ENCODE measurements at places on chromosomes 2 and 18. TPM values are rescaled to one million over a fixed set of nuclear protein-coding genes. Genes with fewer than 3 reads are reported as not detected.

Gene LHCGR
- total RNA-seq: not detected

Gene TLX2
- total RNA-seq: not detected

Gene UCN
- not detected for total RNA-seq

Gene NT5DC4
- not detected for total RNA-seq

Gene PLGLB2
- 2.9 TPM for total RNA-seq

Gene SLC35G4
- total RNA-seq: not detected

Gene WDR35
- total RNA-seq: under 0.01 TPM

Gene IL36B
- not detected for total RNA-seq

Gene TMEM198
- not detected for total RNA-seq

Gene IL36G
- total RNA-seq: not detected

Gene MYCN
- 2.3 TPM for total RNA-seq

Gene LRRTM4
- 2.2 TPM for total RNA-seq

Gene HJURP
- total RNA-seq: 3.3 TPM

Gene PLB1
- 1.3 TPM for total RNA-seq

Gene NRP2
- total RNA-seq: 21.0 TPM

Gene POTEJ
- not detected for total RNA-seq
